ENCODE measurements at places on chromosomes 5 and 9.

- DNase-seq: no peak
Measured at GRCh38 chr5:150562832-150563231, 54.9 kb downstream of the NDST1 start.

GRCh38 chr5:103889500-103890209 is 327.1 kb upstream of the NUDT12 start:
- no peak for DNase-seq

- peak; percentile 87 for DNase-seq
Measured at GRCh38 chr9:134055981-134056461, 11.8 kb downstream of the BRD3 start.

DNA sequence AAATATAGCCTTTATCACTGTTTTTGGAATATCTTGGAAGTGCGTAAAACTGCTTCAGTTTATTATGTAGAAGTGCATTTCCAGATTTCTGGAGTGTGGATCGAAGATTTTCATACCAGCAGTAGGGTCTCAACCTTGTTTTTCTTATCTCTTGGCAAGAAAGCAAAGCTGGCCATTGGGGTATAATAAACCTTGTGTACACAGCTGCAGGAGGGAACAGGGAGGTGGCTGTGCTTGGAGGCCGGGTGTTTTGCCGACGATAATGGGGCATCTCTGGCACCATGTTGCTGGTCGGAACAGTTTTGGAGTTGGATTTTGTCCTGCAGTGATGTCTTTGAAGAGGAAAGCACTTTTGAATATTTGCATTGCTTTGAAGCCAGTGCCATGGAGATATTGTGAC is 308.8 kb upstream of the DMRT1 start:
- DNase-seq: no peak

- peak; percentile 29 for DNase-seq
Measured at GRCh38 chr9:68446836-68447235, 90.4 kb downstream of the PGM5 start.

DNA sequence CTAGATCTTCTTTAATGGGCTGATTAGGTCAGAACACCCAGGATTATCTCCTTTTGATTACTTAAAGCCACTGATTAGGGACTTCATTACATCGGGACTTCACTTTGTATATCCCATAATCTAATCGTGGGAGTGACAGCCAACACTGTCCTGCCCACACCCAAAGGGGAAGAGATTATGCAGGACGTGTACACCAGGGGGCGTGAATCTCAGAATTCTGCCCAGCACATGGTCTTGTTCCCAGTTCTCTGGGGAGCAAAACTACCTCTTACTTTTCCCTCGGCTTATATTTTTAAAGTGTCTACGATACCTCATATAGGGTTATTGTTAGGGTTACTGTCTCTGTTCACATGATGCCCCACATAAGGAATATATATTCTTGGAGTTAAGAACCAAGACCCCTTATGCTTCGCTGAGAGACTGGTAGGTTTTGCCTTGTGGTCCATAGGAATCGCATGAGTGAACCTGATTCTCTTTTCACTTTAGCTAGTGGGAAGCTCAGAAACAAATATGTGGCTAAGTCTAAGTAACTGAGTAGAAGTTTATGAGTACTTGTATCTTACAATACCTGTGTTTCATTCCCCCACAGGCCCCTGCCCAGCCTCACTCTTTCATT is 192.7 kb downstream of the GNA14 start:
- no peak for DNase-seq

DNA sequence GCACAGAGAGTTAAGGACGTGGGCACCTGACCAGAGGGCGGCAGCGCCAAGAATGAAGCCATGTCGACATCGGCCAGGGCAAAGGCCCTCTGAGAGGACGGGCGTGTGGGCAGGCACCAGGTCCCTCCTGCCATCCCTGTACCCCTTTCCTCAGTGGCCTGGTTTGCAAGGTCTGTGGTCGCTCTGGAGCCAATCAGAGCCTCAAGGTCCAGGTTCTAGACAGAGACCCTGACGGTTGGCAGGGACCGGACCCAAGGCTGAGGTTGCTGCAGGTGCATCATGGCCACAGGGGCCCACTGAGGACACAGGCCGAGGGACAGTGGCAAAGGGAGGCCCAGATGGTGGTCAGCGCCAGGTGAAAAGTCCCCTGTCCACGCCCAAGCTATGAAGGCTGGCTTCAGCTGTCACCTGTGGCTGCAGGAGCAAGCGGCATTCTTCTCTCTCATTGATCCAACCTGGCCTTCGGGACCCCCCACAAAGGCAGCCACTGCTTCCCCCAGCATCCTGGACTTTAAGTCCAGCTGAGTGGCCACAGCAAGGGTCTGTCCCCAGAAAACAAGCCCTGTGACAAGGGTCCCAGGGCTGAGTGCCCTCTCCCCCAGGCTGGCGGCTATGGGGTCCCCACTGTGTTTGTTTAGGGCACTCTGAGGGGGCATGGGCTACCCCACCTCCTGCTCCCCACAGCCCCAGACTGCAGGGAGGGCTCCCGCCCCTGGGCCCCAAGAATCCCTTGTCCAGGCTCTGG is 48.9 kb downstream of the VAV2 start:
- DNase-seq: no peak

DNA sequence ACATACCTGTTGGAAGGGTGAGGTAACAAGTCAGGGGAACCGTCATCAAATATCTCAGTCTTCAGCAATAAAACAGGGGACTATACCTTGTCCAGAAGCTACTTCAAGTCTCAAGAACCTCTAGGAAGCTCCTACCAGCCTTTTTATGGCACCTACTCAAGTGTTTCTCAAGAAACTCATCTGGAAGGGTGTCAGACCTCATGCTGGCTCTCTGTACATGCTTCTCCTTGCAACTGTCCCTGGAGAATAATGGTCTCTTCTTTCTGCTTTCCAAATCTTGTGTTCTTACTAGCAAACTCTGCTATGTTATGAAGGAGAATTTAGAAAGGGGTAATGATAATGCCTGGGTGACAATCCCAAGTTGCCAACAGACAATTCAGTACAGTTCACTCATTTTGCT is 8.3 kb upstream of the PTAR1 start:
- DNase-seq: no peak

All from femur (tissue), 1 donor.